ENCODE measurements at places on chromosomes 3 and 15.
A peak's percentile ranks its signal among the peaks of the same experiment; 100 is the strongest.

- DNase-seq = no peak
Measured at GRCh38 chr3:161644891-161645635, 148.5 kb downstream of the OTOL1 start.

- DNase-seq = no peak
Measured at GRCh38 chr3:49108346-49108745, 3.8 kb upstream of the QARS1 start.

DNA sequence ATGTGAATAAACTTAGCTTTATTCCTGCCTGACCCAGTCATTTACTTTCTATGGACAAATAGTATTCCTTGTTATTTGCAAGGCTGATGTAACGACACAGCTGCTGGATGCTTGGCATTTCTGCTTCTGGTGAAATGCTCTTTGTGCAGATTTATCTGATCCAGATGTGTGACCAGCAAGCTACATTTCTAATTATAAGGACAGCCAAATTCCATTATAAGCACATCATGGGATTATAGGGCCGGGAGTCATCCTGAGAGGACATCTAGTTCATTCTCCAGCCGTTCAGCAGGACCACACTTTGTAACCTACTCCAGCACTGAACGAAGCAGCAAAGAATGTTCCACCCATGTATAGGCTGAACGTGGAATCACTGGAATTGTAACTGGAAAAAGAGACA, 42.9 kb downstream of the FNDC3B start:
- peak; percentile 92 for DNase-seq

DNA sequence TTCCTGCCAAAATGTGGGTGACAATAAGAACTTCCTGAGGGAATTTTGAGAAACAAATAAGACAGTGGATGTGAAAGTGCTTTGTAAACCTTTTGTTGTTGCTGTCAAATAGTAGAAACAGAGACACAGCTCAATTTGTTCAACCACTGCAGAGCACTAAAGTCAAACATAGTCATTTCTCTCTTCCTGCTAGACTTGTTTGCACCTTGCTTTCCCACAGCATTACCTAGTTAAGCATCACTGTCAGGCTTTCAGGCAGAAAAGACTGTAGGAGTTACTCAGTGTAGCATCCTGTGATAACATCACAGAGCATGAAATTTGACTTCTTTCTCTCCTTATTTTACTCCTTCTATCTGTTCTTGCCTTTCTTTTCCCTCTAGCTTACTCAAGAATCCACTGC, 27.1 kb downstream of the SLC12A1 start:
- no peak for DNase-seq

- no peak for DNase-seq
Measured at GRCh38 chr3:105564546-105565288, 198.0 kb downstream of the ALCAM start.

GRCh38 chr15:73937726-73938125, 11.5 kb downstream of the LOXL1 start:
- DNase-seq = no peak

DNA sequence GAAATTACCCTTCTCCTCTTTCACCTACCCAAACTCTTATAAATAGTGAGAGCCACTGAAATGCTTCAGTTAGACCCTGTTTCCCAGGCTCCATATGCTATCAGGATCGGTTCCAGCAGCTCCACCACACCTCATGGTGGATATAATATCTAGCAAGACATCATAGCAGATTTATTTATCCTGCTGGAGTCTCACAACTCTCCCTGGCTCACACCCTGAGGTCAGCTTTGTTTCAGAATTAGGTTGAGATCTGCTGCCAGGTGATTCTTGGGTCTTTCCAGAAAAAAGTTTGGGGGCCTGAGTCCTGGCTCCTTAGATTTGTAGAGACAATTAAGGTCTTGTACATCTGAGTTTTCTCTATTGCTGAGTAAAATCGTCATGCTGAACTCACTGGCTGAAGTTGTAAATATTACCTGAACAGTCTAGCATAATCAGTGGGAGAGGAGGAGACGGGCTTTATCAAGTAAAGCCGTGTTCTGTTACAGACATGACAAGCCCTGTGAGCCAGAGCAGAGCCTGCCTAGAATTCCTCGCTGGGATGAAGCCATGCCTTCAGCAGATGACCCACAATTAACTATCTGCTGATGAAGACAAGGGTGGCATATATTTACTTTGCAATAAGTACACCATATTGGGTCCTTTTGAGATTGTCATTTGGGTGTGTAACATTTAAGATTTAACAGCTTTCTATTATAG, 131.6 kb downstream of the STAC start:
- DNase-seq = no peak

DNA sequence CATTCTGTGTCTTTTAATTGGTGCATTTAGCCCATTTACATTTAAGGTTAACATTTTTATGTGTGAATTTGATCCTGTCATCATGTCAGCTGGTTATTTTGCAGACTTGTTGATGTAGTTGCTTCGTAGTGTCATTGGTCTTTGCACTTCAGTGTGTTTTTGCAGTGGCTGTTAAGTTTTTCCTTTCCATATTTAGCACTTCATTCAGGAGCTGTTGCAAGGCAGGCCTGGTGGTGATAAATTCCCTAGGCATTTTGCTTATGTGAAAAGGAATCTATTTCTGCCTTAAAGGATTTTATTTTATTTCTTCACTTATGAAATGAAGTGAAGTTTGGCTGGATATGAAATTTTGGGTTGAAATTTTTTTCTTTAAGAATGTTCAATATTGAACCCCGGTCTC, 70.2 kb upstream of the CD96 start:
- DNase-seq = no peak

- peak; percentile 46 for DNase-seq
Measured at GRCh38 chr3:50324351-50325112, 2.0 kb upstream of the HYAL2 start.

- peak; percentile 93 for DNase-seq
Measured at GRCh38 chr3:54951405-54951804, 23.5 kb upstream of the LRTM1 start.

- DNase-seq = no peak
Measured at GRCh38 chr3:15579051-15579450, 22.3 kb downstream of the HACL1 start.

- DNase-seq = no peak
Measured at GRCh38 chr15:86558252-86558651, 478.6 kb downstream of the AGBL1 start.

- DNase-seq = peak; percentile 64
Measured at GRCh38 chr3:31219131-31219843, 313.4 kb upstream of the STT3B start.

DNA sequence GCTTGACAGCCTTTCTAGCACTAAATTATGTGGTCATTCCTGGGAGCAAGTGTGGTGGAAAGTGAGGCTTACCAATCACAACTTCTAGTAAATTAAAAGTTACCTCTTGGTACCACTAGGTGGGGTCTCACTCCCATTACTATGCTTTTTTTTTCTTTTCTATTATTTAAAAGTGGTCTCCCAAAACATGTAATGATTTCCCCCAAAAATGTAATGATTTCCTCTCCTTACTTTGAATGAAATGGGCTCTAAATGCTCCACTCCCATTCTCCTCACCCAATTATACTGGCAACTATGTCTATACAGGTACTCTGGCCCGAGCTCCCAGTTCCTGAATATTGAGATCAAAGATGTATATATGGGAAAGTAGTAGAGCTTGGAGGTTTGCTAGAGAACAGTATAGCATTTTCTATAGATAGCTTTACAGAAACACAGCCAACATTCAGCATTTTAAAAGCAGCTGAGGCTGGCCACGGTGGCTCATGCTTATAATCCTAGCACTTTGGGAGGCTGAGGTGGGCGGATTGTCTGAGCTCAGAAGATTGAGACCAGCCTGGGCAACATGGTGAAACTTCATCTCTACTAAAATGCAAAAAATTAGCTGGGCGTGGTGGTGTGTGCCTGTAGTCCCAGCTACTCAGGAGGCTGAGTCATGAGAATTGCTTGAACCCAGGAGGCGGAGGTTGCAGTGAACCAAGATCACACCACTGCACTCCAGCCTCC, 70.9 kb downstream of the DCUN1D1 start:
- peak; percentile 6 for DNase-seq

- no peak for DNase-seq
Measured at GRCh38 chr3:72210261-72210660, 425.3 kb upstream of the PROK2 start.

GRCh38 chr15:41661078-41661517, 893 bp downstream of the MGA start:
- no peak for DNase-seq
